Activated T-cell treated with anti-CD3 and anti-CD28 coated beads, Interleukin-2, amount 50 U/mL, for 1 hour (primary cell): ENCODE measurements at places on chromosomes 2 and 18.

DNA sequence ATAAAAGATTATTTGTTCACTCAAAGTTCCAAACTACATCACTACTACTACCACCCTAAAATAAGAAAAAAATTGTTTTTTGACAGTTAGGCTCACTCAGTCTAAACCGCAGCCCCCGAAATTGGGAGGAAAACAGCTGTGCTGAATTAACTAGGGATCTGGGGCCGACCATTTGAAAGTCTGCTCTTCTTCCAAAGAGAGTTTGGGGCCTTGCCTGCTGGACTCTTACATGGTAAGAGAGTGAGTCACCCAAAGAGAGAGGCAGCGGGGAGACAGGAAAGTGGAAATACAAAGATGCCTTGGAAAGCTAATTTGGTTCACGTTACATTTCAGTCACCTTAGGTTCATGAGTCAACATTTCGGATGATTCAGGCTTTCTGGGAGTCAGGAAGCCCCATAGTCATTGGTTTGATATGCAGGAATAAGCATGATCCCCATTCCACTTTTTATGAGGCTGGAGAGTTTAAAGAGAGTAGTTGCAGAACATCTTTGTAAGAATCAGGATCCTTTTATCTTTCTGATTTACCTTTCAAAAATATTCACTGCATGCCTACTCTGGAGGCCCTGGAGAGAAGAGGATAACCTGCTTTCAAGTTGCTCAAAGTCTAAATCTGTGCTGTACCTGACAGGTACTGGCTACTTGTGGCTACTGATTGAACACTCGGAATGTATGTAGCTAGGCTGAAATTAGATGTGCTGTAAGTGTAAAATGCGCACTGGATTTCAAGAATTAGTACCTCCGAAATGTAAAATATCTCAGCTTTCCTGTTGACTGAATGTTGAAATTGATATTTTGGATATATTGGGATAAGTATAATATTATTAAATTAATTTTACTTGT is 995 bp upstream of the RTN4 start:
- DNase-seq: peak; percentile 40

GRCh38 chr2:207230261-207231105 is 64.7 kb upstream of the KLF7 start:
- DNase-seq: no peak

GRCh38 chr2:120290737-120291136 is 38.1 kb downstream of the RALB start:
- no peak for DNase-seq

- no peak for DNase-seq
Observed at GRCh38 chr2:47485751-47486300, 82.9 kb downstream of the MSH2 start.

DNA sequence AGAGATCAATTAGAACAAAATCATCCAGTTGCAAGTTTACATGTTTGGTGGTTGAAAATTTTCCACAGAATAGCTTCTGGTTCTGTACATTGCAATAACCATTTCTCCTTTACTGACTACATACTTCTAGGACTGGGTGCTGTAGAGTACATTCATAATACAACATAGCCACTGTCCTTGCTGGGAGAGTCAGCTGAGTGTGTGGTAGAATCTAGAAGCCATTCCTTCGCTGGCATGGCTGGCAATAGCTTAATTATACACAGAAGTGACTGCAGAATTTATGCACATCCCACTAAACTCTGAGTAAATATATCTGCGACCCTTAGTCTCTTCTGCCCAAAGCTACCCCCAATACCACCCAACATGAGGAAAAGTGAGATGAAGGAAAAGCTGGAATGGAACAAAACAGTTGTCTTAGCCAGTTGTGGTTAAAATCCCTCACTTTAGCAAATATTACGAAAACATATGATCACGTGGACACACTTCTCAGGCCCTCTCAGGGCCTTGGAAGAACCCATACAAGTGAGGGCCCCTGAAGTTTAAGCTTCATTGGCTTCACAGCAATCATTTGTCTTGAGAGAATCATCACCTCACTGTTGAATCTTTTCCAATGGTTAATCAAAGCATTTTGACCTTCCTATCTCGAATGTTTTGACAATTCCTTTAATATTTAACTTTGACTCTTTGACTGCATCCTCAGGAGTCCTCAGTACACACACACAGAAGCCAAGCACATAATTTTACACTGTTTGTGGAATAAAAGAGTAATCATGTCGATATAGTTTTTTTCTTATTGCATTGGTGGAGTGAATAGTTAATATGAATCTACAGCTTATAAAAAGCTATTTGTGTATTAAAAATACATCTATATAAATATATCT is 225.1 kb downstream of the ZNF385B start:
- no peak for DNase-seq

- DNase-seq: no peak
Observed at GRCh38 chr2:5985536-5986385, 293.6 kb downstream of the SOX11 start.

- no peak for DNase-seq
Observed at GRCh38 chr2:22282916-22283315, 1102.1 kb upstream of the KLHL29 start.

DNA sequence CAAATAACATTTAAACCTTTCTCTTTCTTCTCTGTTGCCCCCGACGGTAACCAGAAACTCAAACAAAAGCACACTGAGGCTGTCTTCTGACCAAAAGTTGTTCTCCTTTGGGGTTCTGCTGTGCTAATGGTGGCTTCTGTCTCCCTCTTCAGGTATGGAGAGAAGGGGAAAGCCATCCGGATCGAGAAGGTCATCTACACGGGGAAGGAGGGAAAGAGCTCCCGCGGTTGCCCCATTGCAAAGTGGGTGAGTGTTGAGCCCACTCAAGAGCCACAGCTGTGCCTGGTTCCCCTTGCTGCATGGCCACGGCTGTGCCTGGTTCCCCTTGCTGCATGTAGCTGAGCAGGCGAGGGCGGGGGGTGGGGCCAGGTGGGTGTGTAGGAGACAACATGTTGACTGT is 67.4 kb downstream of the BOLA3 start:
- DNase-seq: no peak

GRCh38 chr2:9809064-9809356 is 34.3 kb upstream of the TAF1B start:
- no peak for DNase-seq

DNA sequence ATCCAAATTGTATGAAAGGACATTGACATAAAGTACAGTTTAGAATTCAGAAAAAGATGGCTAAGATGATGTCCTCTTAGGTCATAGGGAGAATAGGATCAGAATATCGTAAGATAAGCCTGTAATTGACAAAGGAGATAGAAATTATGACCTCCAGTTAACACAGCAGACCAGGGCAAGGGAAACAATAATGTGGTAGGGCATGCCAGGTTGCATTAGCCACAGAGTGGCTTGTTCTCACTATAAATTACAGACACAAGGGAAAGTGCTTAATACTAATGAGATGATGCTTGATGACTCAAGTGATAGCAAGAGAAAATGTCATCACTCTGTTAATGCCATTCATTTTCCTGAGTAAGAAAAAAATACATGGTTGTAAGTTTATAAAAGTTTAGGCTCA is 48.9 kb upstream of the LRP1B start:
- DNase-seq: no peak

- no peak for DNase-seq
Observed at GRCh38 chr2:230944757-230945372, 19.8 kb upstream of the GPR55 start.

DNA sequence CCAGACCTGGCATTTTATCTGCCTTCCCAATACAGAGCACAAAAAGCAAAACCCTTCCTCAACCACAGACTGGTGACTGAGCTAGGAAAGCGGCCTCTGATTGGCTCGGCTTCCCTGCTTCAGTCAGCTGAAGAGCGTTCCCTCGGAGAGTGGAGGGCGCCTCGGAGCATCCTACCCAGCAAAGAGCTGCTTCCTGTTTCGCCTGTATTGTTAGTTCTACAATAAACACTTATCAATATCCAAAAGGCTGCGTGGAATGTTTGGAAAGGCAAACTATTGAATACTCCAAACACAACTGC is 125.0 kb downstream of the CACNB4 start:
- no peak for DNase-seq

GRCh38 chr2:37865640-37866039 is 59.4 kb upstream of the RMDN2 start:
- no peak for DNase-seq

DNA sequence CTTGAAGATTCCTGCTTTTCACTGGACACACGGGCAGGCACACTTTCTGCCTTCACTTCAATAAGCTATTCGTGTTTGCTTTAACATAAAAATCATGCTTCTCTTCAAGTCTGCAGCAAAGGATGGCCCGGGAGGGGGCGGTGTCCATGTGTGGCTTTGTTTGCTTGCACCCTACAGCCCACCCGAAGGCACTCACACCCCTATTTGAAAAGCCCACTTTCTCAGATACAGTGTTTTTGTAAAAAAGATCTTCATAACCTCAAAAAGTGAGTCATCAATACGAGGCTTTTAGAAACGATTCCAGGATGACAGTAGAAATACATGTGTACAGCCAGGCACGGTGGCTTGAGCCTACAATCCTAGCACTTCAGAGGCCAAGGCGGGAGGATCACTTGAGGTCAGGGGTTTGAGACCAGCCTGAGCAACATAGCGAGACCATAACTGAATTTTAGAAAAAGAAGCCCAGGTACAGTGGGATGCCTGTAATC is 36.5 kb upstream of the HPCAL1 start:
- DNase-seq: no peak

- DNase-seq: peak; percentile 59
Observed at GRCh38 chr2:101698014-101698843, 722 bp downstream of the MAP4K4 start.

GRCh38 chr18:52344881-52345280 is 4.9 kb downstream of the DCC start:
- DNase-seq: no peak

GRCh38 chr18:23918395-23919032 is 96.0 kb upstream of the TTC39C start:
- DNase-seq: peak; percentile 80

GRCh38 chr2:69165091-69165880 is 152.3 kb downstream of the ANTXR1 start:
- DNase-seq: no peak

DNA sequence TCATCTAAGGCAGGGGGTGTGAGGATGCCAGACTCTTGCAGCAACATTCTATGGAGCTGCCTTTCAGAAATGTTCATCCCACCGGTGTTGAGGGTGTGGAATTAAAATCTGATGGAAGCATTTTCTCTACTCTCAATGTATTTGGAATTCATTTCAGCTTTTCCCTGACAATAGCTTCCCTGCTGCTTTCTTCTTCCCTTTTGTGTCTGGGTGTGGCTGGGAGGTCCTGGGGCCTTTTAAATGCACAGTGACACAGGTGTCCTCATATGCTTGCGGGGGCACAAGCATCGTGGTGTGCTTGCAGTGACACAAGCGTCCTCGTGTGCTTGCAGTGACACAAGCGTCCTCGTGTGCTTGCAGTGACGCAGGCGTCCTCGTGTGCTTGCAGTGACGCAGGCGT is 43.4 kb upstream of the ASB18 start:
- DNase-seq: no peak

DNA sequence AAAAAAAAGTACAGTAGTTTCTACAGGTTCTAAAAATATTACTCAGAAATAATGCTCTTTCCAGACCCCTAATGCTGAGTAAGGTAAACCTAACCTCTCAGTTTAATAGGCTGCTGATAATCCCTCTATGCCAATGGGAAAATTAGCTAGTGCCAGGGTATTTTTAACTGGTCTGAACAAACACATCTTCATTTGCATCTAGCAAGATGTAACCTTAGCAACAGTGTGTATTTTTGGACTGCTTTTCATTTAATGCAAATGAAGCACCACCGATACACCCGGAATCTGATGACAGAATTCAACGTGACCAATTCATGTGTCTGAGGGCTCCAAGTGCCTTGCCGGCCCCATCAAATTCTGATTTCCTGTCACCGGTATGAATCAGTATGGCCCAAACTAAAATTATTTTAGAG is 47.4 kb upstream of the CYRIA start:
- DNase-seq: no peak

- no peak for DNase-seq
Observed at GRCh38 chr2:238456449-238456848, 29.7 kb downstream of the ASB1 start.

- no peak for DNase-seq
Observed at GRCh38 chr2:74735564-74735963, 81.5 kb downstream of the SEMA4F start.

DNA sequence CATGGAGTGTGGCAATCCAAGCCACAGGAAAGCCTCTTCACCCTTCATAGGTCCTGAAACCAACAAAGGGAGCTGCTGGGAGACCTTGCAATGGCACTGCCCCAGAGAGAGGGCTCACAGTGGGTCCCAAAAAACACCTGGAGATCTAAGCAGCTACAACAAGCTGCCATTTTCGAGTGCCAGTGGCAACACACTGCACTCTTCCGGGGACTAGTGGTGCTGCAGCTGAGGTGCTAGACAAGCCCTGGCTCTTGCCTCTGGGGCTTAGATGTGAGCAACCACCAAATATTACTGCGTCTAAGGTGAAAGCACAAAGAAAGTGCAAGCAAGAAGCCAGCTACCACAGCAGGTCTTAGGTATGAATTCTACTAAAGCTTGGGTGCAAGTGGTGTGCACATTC is 192.9 kb downstream of the NOL4 start:
- DNase-seq: no peak

DNA sequence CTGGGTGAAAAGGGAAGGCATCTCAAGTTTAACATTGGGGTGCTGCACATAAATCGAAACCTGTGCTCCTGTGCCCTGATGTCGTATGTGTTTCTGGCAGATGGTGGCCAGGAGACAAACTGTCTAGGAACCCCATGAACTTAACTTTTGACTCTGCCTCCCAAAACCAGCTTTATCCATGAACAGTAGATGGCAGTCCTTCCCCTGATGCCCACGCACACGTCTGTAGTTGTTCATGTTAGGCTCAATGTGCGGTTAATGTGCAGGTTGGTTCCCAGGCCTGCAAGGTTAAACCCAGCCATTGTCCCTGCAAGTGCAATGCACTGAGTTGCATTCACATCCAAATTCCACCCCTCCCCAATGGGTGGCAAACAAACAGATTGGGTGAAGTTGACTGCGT is 44.1 kb upstream of the SIX3 start:
- no peak for DNase-seq

DNA sequence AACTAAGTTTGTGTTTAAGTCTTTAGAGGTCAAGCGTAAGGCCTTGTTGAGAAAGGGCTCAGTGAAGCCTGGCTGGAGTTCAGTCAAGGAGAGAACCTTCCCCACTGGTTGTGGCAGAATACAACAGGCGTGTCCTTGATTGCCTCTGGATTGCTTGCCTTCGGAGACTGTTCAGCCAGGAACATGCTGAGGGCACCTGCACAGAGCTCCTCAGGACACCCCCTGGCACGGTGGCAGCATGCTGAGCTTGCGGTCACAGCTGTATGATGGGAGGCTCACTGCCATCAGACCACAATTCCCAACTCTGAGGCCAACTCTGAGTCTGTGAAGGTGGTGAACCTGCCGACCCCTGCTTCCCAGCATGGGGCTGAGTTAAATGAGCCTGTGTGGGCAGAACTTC is 130.0 kb downstream of the LPIN1 start:
- DNase-seq: no peak

- no peak for DNase-seq
Observed at GRCh38 chr18:49886891-49887764, 73.8 kb upstream of the ACAA2 start.

DNA sequence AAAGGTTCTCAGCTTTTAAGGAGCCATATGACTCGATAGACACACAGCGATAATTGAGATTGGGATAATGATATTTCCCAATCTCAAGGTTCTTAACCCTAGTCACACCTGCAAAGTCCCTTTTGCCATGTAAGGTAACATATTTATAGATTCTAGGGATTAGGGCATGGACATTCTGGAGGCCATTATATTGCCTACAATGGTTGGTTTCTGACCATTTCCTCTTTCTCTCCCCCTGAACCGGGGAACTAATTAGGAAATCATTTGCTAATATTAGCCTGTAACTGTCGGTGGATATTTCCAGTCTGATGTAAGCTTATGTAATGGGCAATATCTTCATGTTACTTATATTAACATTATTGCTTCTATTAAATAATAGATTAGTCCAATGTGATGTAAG is 40.8 kb upstream of the ARHGAP15 start:
- DNase-seq: no peak
